Right kidney (tissue), 9 donors: ENCODE measurements at places on chromosomes 6 and 20.

DNA sequence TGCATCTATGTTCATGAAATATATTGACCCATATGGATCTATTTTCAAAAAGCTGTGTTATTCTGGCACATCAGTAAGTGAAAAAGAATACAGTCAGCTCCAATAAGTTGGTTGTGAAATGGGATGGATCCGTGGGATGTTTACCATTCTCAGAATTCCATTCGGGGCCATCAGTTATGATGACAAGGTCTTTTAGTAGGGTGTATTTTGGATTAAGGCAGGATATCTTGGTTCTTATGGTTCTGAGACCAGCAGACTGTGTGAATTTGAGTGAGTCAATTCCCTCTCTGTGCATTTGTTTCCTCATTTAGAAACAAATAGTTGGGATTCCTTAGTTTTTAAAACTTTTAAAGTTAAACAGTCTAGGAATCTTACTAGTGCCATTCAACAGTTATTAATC lies 287.4 kb downstream of the CD109 start:
- DNase-seq: no peak

DNA sequence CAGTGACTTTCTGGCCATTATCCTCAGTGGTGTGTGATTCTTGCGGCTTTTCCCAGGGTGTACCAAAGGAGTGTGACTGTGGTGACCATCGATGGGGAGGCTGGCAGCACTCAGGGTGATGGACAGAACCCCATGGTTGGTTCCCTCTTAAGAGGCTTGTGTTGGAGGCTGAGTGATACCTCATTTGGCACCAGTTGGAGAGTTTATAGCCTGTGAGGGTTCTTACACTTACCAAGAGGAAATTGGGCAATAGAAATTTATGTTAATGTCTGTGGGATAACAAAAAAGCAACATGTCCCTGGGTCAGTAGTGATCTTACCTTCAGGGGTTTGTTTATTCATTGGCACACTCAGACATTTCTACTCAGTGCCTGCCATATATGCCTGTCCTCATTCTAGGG lies 37.2 kb downstream of the DAAM2 start:
- DNase-seq: no peak

- DNase-seq: no peak
Observed at GRCh38 chr6:154438882-154439415, 71.5 kb downstream of the CNKSR3 start.

DNA sequence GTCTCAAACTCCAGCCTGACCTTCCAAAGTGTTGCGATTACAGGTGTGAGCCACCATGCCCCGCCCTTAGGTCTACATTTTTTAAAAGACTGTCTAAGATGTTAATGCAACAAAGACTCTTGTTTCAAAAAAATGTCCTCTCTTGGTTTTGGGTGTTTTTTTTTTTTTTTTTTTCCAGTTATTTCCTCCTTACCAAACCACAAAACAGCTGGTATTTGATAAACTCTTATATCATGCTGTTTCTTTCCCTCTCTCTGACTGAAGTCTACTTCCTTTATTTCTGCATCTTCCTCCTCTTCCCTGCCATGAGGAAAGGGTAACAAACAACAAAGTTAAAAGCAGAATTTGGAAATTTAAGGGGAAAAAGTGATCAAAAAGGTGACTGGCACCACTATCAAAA lies 21.2 kb downstream of the STK38 start:
- DNase-seq: no peak

DNA sequence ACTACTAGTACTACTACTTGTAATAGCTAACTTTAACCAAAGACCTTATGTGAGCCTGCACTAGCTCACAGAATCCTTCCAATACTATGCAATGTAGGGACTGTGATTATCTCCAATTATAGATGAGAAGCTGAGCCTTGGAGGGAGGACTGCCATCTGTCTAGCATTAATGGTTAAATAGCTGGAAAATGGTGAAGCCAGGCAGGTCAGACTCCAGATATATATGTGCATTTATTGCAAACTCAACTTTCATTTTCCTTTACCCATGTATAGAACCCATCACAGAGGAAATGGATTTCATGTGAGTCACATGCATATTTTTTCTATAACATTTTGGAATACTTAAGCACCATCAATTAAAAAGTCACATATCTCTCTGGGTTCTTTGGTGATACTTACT lies 229.9 kb downstream of the BCAS1 start:
- no peak for DNase-seq

- DNase-seq: no peak
Observed at GRCh38 chr20:36932476-36933426, 18.8 kb downstream of the SAMHD1 start.

DNA sequence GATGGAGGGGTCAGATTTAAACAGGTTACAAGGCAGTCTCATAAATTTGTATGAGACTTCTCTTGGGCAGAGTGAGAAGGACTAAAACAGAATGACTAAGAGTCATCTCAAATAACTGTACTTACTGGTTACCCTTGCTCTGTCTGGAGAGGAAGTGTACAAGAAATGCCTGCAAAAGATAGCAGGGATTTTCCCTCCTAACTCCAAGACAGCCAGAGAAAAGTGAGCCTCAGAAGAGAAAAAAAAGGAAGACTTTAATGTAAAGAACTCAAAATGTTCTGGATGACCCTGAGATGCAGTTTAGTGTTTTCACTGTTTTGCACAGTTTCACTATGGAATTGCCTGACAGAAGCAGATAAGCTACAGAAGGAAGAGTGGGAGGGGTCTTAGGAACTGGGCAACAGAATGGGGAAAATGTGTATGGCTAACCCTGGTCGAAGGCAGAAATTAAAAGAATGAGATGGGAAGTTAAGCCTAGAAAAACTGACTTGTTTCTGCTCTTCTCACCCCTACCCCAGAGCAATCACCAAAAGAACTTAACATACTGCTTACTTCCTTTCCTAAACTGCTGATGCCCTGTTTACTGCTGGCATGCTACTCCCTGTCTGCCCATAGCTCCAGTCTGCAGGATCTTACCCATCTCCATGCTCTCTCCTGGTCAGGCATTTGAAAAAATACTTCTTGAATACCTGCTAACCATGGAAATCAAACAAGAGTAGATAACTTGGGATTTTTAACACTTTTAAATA lies 98.1 kb upstream of the MARCKS start:
- DNase-seq: no peak
